ENCODE measurements at places on chromosomes 7 and 10. TPM values are rescaled to one million over a fixed set of nuclear protein-coding genes. Genes with fewer than 3 reads are reported as not detected.

GRCh38 chr10:31299119-31299518 lies 19.9 kb upstream of the ZEB1 start:
- no peak for DNase-seq

GRCh38 chr10:51567271-51567670 lies 132.1 kb downstream of the CSTF2T start:
- no peak for DNase-seq

GRCh38 chr7:12731775-12732174 lies 44.3 kb downstream of the ARL4A start:
- no peak for DNase-seq

Gene IGFBP1
- total RNA-seq = not detected

Gene HYAL4
- not detected for total RNA-seq

DNA sequence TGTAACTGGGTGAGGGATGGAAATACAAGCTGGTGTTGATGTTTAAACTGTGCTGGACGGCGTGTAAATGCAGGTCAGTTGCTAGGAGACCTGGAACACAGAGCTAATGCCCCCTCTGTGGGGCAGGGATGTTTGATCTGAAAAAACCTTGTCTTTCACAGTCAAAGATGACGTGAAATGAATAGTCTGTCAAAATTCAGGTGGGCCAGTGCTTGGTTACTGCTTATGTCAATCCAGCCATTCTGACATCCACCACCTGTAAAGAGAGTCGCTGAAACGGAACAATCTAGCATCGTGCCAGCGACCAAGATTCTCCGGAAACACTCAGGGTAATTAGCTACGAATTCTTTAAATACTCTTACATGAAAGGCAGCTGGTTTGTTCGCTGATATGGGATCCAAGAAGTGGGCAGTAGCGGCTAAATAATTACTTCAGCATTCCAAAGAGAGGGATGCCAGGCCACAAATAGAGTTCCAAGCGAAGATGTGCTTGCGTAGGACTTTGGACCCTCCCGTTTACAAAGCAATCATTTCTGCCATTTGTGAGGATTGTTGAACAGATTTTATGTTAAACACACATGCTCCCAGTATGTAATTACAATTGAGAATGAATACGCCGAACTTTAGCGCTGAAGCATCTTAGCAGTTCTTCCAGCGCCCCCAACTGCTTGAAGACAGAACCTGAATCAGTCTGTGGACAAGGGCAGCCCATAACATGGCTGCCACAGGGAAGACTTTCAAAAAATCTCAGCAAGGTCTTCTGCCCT lies 7.3 kb upstream of the ASB4 start:
- no peak for DNase-seq

Gene PRPS1L1
- not detected for total RNA-seq

Gene NKX2-3
- total RNA-seq = not detected

DNA sequence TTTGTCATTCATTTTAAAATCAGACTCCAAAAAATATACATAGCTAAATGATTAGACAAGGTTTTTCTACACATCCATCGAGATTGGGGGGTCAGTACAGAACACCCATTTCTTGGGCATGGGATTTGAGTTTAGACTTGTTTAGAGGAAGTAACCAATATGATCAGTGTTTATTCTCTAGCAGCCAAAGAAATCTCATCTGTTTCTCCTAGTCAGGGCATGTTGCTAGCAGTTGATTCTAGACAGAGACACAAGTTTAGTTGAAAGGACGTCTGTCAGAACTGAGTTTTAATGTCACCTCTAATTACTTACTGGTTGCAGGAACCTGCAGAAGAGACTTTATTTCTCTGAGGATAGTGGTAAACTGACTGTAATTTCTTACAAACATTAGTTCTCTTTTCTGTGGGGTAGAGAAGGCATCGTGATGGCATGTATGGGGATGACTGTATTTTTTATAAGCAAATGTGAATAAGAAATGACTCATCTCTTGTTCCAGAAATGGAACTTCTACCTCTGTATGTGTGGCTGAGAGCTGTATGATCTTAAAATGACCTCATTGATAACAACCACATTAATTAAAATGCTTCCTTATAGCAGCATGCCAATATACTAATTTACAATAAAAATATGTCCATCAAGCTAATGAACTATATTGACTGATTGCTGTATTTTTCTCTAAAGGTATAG lies 30.6 kb upstream of the RHOBTB1 start:
- no peak for DNase-seq

DNA sequence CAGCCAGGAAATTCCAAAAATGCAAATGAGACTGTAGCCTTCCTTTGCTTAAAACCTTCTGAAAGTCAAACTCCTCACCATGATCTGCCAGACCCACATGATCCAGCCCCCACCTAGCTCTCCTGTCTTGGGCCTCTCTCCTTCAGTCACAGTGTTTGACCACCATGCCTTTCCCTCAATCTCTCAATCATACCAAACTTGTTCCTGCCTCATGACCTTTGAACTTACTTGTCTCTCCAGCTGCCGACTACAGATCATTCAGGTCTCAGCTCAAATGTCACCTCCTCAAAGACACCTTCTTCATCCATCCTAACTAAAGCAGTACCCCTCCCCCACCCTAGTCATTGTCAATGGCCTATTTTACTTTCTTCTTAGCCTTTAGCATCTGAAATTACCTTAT lies 9.3 kb upstream of the ADD3 start:
- DNase-seq = no peak

- no peak for DNase-seq
These were observed 23.3 kb downstream of the TMEM106B start for GRCh38 chr7:12234334-12234865.

GRCh38 chr10:29780639-29781038 lies 145.9 kb upstream of the SVIL start:
- no peak for DNase-seq

DNA sequence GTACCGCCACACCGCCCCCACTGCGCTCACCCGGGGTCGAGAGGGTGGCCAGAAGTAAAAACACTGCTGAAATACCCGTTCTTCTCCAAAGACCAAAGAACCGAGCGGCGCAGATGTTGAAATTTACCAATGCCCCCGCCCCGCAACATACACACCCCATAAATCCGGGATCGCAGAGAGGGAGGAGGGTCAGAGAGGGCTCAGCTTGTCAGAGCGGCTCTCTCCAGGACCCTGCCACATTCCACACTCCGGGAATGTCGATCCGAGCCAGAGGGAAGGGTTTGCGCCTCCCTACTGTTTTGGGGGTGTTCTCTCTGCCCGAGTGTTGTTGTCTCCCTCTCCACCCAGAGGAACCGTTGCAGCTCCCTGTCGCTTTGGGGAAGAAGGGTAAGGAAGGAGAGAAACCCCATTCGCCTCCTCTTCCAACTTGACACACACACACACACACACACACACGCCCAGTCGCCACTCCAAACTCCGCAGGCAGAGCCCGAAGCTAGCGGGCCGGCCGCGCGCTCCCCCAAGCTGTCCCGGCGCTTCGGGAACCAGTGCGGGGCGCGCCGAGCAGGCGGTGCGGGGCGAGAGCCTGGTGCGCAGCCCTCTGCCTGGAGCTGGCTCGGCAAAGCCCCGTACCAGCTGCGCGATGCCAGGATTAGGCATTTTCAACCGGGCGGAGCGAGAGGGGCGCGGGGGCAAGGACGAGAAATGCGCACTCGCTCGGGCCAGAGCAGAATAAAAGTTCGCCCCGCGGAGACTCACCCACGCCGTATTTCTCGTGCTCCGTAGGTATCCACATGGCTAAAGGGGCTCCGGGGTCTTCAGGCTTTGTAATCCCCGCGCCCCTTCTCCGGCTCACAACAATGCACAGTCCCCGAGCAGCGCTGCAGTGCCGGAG lies 609 bp downstream of the DOCK4 start:
- no peak for DNase-seq

DNA sequence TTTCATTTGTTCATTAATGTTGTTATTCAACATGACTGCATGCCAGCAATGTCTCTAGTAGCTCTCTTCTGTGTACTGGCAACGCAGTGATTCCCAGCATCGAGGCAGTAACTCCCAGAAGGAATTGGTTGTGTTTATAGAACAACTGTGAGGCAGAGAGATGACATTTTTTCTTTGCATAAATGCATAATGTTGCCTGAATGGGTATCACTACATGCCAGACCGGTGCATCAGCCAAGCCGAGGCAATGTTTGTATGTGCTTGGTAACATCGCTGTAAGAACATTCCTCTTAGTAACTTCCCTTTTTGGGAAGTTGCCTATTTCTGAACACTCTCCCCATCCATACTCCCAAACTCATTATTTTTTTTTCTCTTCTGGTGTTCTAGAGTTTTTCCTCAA lies 182.9 kb downstream of the HTR7 start:
- no peak for DNase-seq

Gene AFAP1L2
- total RNA-seq = 3.4 TPM

DNA sequence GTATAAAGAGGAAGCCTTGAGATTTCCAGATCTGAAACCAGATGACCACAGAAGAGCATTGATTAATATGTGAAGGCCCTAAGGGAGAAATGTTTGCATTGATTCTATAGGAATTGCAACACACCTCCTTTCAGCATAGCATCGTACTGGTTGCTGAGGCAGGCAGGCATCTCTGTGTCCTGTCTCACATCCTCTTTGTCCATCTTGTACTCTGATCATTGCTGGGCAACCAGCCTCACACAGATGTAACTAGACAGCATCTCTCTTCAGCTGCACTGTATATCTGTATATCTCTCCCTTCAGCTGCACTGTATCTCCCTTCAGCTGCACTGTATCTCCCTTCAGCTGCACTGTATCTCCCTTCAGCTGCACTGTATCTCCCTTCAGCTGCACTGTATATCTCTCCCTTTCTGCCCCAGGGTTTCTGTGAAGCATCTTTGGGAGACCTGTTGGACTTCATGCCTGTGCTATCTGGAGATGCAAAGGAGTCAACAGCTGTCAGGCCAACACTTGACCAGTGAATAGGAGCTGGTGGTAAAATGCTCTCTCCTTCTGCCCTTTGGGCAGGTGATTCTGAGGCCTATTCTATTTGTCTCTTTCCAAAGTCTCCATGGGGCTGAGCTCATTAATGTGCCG lies 40.3 kb downstream of the TMEM178B start:
- DNase-seq = no peak

DNA sequence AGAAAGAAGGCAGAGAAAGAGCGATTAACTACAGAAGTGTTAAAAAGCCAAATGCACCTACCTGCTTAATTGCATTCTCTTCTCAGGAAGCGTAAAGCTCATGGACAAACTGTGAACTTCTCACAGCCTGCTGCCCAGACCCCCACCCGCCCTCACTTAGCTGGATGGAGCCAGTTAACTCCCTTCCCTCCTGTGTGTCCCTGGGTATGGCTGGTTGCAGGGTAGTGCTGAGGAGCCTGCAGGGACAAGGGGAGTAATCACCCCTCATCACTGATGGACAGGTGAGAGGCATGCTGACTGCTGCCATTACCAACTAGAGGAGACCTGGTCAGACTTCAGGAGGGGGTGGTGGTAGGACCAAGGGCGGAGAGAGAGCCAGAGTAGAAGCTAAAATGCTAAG lies 37.5 kb downstream of the ENO4 start:
- no peak for DNase-seq

GRCh38 chr10:16195178-16195769 lies 241.5 kb upstream of the PTER start:
- DNase-seq = no peak

DNA sequence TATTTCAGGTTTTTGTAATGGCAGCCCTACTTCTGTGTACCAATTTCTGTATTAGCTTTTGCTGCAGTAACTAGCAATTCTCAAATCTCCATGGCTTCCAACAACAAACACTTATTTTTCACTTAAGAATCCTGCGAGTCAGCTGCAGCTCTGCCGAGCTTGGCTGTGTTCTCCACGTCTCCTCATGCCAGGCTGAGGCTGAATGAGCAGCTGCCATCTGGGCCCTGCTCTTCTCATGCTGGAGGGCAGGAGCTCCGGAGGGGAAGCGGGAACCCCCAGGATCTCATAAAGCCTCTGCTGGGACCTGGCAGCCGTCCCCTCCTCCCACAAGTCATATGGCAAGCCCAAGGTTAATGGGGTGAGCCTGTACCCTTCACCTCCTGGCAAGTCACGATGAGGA lies 591.1 kb downstream of the SDK1 start:
- no peak for DNase-seq

DNA sequence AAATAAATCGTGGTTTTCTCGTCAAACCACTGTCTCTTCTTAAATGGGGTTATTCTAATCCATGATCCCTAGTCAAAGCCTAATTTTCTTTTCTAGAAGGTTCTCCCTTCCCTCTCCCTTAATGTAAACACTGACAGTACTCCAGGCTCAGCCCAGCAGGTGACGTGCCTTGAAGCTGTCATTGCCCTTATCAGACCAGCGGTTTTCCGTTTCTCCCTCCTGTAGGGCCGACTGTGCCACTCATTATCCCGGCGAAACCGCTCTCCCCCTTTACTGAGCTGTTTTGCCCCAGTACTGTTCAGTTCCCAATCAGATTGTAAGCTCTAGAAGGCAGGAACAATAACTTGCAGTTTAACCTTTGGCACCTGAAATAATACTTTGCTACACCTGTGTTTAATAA lies 153.5 kb upstream of the RHEB start:
- no peak for DNase-seq

DNA sequence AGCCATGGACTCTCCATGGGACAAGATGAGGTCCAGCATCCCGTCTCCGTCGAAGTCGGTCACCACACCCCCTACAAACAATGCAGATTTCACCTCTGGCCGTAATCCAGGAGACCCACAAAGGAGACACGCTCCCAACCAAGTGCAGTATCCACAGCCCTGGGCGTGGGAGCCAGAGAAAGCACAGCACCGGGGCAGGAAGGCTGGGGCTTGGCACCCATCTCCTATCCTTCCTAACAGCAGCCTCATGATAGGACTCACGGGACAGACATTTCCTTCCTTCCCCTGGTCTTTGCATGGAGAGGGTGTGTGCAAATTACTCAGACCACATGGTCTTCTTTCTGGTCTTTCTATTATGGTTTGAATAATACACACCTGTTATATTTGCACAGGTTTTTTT lies 46.3 kb downstream of the GOLGA7B start:
- no peak for DNase-seq

GRCh38 chr7:100680576-100681271 lies 7.2 kb downstream of the GNB2 start:
- no peak for DNase-seq

- no peak for DNase-seq
These were observed 62.8 kb downstream of the MTPN start for GRCh38 chr7:135914346-135914745.

GRCh38 chr7:158563911-158564662 lies 23.5 kb downstream of the PTPRN2 start:
- no peak for DNase-seq

- no peak for DNase-seq
These were observed 26.4 kb downstream of the KIAA1549 start for GRCh38 chr7:138954545-138955475.

DNA sequence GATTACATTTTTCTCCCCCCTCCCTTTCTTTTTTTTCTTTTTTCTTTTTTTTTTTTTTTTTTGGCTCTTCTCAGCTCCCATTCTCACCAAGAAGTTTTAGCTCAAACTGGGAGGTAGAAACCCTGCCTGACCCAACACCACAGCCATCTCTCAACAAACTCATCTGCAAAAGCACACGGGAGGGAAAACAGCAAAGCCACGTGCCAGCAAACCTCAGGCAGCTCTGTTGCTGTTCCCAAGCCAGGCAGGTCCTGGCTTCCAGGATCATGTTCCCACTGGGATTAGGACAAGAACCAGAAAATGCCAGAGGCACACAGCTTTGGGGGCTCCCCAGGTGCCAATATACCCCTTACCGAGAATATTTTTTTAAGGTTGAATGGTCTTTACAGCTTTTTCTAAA lies 56.7 kb downstream of the ITIH5 start:
- no peak for DNase-seq

Gene MRPS24
- 93.9 TPM for total RNA-seq

All from glomerular endothelial cell (primary cell).